ENCODE measurements at places on chromosomes 3 and 15.

GRCh38 chr15:67091980-67092677, 26.7 kb downstream of the SMAD3 start:
- DNase-seq = no peak

DNA sequence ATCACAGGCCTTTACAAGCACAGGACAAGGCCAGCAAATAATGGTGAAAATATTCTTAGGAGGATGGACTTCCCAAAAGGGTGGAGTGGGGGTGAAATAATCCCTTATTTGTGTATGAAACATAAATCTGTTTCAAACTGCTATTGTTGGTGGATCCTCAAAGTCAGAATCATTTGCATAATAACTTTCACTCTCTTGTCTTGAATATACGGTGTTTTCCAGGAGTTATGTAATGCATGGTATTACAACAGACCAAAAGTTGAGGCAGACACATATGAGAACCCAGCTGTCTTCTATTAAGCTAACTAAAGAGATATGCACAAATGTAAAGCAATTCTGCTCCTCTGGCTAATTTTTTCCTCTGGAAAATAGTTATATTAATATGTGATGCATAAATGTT, 57.7 kb downstream of the PRTG start:
- no peak for DNase-seq

- no peak for DNase-seq
These were observed 231.6 kb upstream of the GOLGA6L4 start for GRCh38 chr15:84003791-84004503.

DNA sequence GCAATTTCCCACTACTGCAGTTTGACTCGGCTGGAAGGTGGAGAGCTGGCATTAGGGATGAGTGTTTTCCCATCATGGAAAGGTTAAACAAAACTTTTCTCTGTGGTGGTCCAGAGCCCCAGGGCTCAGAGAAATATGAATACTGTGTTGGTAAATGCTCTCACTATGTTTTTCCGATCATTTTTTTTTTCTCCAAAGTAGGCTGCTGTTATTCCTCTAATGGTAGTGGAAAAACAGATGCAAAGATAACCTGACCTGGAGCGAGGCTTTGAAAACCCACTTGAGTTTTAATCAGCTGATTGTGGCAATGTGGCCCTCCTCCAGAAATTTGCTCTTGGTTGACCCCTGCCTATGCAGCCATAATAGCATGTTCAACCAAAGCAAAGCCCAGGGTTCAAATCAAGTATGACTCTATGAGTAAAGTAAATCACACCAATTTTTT, 320.8 kb upstream of the CTNNB1 start:
- DNase-seq = no peak

- DNase-seq = no peak
These were observed 25.0 kb downstream of the CRYGS start for GRCh38 chr3:186519021-186519658.

DNA sequence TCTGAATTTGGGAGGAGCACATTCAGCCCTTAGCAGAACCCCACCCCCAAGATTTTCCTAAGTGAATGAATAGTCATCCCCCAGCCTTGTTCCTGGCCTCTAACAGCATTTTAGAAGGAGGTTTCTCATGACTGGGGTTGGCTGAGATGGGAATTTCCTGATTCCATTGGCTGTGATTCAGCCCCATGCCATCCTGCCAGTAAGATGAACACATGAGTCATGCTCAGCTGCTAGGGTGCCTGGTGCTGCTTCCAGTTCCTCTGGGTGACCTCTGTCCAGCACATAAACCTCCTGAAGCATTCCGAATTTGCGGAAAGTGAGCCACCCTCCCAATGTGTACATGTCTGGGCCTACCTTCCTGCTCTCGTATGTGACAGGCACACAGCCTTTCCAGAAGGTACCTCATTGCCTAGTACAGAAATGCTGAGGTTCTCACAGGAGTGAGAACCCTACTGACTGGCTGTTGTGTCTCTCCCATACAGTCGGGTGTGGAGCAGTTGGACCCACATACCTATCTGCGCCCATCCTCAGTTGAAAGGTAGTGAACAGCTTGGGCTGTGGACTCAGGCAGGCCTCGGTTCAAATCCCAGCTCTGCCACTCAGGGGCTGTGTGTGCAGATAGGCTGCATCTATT, 91.7 kb downstream of the APBA2 start:
- peak; percentile 85 for DNase-seq

DNA sequence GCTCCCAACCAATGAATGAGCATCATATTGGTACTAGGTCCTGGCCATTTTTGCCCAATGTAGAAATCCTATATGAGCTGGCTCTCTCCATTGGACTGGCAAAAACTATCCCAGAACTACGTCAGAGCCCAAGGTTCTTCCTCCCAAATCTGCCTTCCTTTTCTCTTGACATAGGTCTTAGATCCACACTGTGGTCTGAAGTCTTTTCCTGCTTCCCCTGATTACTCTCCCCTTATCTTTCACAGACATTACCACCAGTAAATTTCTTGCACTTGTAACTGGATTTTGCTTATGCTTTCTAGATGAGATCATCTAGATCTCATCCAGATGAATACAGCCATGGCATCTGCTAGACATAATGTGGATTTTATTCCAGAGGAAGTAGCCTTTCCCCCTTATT, 141.2 kb upstream of the GADL1 start:
- peak; percentile 11 for DNase-seq

GRCh38 chr3:41216993-41217392, 17.7 kb downstream of the CTNNB1 start:
- DNase-seq = no peak

GRCh38 chr15:78789615-78790014, 21.6 kb downstream of the ADAMTS7 start:
- DNase-seq = no peak

DNA sequence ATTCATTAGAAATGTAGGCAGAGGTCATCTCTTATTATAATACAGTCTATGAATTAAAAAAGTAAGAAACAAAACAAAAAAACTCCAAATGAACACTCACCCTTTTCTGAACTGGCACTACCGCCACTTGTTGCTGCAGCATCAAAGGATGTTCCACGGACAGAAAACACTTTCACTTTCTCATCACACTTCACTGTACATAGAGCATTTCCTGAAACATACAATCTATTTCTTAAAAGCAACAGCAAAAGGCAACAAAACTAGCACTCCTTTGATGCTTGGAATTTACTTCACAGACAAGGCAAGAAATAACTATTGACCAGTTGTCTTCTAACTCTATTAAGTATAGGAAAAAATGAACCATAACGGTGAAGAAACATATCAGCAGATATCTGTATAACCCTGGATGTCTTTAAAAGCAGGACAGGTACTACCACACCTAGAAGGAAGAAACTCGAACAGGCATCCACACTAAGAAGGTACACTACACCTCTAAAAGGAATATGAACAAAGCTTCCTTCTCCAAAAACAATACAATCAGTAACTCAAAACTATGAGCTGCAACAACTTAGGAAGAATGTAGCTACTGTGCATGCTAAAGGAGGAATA, 24.9 kb downstream of the ETFA start:
- DNase-seq = no peak

DNA sequence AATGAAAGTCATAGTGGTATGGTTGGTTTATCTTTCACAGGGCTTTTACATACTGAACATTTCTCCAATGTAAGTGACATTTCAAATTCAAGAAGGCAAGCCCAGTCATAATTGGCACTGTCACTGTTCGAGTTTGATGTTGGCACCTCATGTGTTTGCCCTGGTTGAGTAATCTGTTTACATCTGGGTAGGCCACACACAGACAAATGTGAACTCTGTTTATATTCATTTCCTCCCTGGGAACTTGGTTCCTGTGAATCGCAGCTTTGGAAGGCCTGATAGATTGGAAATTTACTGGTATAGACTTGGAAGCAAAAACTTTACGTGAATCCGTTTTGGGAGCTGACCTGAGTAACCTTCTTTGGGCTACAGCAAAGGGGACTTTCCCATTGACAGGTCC, 395.2 kb upstream of the AZI2 start:
- DNase-seq = no peak

DNA sequence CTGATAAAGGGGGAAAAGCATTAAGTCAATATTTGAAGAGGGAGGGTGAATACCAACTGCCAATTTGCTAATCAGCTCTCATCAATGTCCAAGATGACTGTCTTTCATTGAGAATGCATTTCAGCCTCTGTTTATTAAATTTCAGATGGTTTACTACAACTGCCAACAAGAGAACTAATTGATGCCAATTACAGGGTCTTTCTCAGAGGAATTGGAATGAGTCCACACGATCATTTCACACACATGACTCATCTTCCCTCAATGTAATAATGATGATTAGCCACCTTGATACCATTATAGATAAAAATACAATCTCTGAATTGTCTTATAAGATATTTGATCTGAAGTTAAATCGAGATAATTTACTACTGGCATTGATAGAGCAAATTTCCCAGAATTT, 1274.4 kb downstream of the ROBO2 start:
- no peak for DNase-seq

GRCh38 chr3:46849686-46850467, 13.4 kb downstream of the MYL3 start:
- no peak for DNase-seq

DNA sequence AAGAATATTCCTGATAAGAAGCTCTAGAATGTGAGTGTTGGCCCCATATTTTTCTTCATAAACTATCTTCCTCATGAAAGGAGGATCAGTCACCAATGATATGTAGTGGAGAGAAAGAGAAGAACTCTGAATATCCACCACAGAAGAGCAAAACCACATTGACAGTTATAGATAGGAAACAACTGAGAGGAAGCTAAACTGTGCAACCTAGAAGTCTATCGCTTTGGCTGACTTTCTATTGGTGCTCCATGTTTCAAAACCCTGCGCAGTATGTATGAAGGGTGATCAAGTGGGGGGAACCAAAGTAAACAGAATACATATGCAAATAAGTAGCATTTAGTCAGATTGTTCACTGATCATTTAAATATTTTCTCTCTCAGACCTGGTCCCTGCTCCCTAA, 41.0 kb upstream of the ZNF280D start:
- no peak for DNase-seq

GRCh38 chr3:194185221-194185620, 49.3 kb downstream of the HES1 start:
- DNase-seq = no peak

GRCh38 chr3:77939726-77940125, 899.8 kb downstream of the ROBO2 start:
- no peak for DNase-seq

- DNase-seq = no peak
These were observed 3.4 kb upstream of the EOGT start for GRCh38 chr3:69016901-69017300.

- peak; percentile 18 for DNase-seq
These were observed 47.3 kb downstream of the EIF3J start for GRCh38 chr15:44584162-44584749.

DNA sequence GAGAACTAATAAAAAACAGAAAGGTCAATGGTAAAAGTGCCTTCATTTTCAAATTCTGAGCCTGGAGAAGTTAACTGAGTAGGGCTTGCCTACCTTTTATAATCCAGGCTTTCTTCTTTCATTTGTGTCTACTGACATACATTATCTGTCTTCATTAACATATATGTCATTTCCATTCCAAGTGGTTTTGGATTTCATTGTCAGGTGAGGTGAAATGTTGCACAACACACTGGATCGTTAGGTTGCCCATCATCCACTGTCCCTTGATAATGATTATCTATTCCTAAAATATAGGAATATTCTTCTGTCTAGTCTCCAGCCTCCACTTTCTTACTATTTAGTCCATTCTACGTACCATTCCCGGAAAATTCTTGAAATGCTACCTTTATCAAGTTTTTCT, 55.0 kb upstream of the CP start:
- no peak for DNase-seq

GRCh38 chr15:34984889-34985630, 3.0 kb downstream of the ZNF770 start:
- no peak for DNase-seq

- peak; percentile 86 for DNase-seq
These were observed 14.9 kb downstream of the GRAMD2A start for GRCh38 chr15:72182673-72183072.

DNA sequence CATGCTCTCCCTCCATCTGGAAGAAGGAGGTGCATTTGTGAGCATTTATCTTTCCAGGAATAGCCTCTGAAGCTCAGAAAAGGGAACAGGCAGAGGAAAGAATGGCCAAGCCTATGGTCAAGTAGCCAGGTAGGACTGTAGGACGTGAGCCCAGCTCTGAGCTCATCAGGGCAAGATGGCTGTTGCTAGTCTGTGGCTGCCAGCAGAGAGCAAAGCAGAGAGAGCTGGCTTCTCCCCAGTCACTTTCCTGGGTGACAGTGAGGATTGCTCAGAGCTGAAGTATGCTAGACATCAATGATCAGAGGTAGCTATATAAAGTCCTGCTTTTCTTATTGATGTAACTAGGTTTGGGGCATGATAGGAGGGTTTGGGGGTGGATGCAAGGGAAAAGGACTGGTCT, 146.1 kb upstream of the SLC24A5 start:
- no peak for DNase-seq

DNA sequence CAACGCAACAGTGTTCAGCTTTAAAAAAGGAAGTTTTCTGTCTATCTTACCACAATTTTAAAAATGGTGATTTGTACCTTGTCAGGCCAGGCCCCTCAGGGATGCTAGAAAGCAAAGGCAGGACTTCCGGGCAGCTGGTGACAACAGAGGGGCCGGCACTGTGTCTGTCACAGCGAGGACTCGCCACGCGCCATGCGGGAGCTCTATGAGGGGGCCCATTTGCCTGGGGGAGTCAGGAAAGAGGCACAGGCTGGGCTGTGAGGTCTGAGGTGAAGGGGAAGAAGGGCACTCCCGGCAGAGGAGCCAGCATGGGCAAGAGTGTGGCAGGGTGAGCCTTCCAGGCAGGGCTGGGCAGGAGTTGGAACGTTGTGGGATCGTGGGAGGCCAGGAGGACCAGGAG, 7.0 kb downstream of the IQSEC1 start:
- no peak for DNase-seq

DNA sequence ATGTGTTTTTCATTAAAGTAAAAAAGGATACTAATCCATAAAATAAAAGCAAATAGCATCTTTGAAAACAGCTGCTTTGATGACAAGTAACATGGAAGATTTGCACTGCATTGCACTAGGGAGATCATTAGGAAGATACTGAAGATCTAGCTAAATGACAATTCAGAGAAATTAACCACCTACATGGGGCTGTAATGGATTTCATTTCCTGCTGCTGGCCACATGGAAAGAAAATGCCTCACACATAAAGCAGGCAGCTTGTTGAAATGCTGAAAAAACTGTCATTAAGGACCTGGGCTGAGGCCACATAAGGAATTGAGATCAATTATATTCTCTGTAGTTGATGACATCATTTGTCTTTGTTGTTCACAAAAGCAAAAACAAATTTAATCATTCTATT, 94.1 kb downstream of the PYDC2 start:
- DNase-seq = no peak

GRCh38 chr3:81666502-81667121, 94.8 kb downstream of the GBE1 start:
- DNase-seq = peak; percentile 47

DNA sequence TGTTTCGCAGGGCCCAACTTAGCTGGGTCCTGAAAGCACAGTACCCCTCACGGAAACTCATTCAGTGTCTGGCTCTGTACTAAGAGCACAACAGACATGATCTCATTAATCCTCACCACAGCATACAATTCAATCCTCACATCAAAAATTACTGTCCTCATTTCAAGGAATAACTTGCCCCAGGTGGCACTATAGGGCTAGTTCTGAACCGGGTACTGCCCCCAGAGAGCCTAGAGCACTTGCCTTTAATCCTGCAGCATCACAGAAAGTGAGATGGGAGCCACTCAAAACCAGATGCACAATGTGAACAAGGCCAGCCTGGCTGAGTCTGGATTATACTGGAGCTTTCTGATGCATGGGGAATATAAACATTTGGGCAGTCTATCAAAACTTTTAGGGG, 122.6 kb downstream of the OSBPL10 start:
- no peak for DNase-seq
